ENCODE measurements at places on chromosomes 2 and 18. TPM values are rescaled to one million over a fixed set of nuclear protein-coding genes. Genes with fewer than 3 reads are reported as not detected.

- no peak for DNase-seq
These were observed 198.7 kb downstream of the TGIF1 start for GRCh38 chr18:3648641-3649040.

GRCh38 chr2:237617587-237617982 lies 9.8 kb upstream of the LRRFIP1 start:
- DNase-seq: no peak

Gene CIB4
- polyA plus RNA-seq: not detected

DNA sequence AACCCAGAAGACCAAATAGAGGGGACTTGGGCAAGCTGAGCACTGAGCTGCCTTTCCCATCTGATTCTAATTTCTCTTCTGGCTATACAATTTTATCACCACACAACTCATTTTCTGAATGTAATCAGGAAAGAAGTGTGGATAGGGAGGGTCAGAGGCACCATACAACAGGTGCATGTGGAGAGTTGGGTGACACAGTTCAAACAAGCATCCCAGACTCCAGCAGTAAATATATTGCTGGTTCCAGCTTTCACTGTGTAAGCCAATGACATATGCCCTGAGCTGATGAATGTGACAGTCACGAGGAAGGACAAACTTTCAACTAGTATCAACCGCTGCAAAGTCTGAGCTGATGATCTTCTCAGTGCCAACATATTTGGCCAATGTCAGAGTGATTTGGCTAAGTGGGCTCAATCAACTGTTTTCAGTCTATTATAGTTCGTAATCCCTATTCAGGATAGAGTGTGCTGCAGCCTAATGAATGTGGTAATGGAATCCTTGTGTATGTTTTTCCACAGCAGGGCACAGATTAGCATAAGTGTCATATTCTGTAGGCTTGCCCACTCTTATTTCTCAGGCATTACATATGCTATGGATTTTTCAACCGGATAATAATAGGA lies 109.9 kb upstream of the MEIS1 start:
- no peak for DNase-seq

DNA sequence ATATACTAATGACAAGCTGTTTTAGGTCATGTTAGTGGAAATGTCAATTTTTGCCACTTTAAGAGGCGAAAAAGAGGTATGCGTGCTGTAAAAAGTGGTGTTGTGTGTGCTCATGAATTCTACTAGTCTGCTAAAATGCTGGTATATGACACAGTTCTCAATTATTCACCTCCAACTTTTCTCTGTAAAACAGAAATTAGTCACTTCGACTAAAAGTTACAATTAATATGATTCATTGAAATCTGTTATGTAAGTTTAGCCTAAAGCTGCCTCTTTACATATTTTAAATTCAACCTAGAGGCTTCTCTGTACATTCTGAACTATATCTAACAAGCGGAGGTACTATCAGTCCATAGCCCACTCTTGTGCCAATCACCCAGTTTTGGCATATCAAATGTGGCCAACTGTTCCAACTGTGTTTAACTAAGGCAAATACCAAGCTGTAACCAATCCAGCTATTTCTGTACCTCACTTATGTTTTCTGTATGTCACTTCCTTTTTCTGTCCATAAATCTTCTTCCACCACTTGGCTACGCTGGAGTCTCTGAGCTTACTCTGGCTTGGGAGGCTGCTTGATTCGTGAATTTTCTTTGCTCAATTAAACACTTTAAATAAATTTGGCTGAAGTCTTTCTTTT lies 20.8 kb downstream of the BAZ2B start:
- DNase-seq: no peak

GRCh38 chr2:224102991-224103390 lies 63.9 kb upstream of the SERPINE2 start:
- DNase-seq: no peak

DNA sequence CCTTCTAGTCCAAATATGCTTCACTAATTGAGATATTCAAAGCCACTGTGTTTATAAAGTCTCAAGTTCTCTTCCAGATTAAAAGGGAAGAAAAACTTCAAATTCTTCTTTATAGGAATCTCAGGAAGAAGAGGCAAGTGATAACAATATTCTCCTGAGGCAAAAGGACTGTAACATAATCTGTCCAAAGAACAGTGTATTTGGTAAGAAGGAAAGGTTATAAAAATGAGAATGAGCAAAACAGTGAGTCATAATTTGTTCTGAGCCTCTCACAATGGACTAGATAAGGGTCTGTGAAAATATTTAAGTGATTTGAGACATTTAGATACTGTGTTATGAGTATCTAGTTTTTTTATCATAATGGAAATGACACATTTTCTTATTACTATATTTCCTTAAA lies 44.3 kb downstream of the SNRPD1 start:
- DNase-seq: no peak

GRCh38 chr18:76956648-76957047 lies 134.3 kb downstream of the ZNF236 start:
- DNase-seq: no peak

GRCh38 chr2:23578964-23579671 lies 194.1 kb downstream of the KLHL29 start:
- no peak for DNase-seq

Gene VIT
- polyA plus RNA-seq: not detected

DNA sequence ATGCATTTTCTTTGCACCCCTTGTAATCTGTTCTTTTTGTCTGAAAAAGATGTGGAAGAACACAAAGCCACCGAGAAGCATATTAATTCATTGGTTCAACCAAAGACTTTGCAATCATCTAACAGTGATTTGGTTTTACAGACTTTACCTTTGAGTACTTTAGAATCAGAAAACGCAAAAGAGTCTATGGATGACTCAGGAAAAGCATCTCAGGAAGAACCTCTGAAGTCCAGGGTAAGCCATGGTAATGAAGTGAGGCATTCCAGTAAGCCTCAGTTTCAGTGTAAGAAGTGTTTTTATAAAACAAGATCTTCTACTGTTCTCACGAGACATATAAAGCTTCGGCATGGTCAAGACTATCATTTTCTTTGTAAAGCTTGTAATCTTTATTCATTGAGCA lies 35.2 kb downstream of the ZNF407 start:
- DNase-seq: no peak

- no peak for DNase-seq
These were observed 56.3 kb upstream of the MAPRE3 start for GRCh38 chr2:26913999-26914658.

Gene REG3G
- polyA plus RNA-seq: not detected

DNA sequence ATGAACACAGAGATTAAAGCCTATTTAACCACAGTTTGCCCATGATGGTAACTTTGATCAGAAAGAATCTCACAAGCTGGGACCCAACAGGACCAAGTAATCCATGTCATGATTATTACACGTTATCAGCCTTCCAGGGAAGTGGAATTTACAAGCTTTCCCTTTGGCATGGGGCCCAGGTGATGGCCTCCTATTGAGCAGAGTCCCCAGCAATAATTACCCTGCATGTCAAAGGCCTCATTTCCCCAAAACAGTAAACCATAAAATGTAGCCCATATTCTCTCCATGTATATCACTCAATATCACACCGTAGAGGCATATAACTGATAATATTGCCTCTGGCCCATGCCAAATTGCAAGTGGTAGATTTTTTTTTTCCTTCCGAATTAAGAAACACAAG lies 38.9 kb downstream of the PRKRA start:
- no peak for DNase-seq

Gene IKZF2
- polyA plus RNA-seq: 1.9 TPM

- DNase-seq: no peak
These were observed 71.0 kb downstream of the STPG4 start for GRCh38 chr2:47083886-47084687.

DNA sequence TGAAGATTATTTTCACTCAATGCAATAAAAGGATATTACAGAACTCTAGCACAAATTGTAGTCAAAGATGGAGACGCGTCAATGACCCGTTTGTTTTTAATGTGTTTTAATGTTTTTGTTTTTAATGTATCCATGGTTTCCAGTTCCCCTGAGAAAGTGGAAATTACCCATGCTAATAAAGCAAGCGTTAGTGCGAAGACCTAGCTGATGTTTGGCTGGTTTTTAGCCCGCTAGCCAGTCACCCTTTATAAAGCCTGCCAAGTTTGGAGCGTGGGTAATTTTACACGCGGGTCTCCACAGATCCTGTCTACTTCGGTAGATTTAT lies 430 bp upstream of the CHMP1B start:
- DNase-seq: no peak

Measured in naive thymus-derived CD4-positive, alpha-beta T cell (primary cell).